ENCODE measurements at places on chromosomes 7 and 10. TPM values are rescaled to one million over a fixed set of nuclear protein-coding genes. Genes with fewer than 3 reads are reported as not detected.
A peak's percentile ranks its signal among the peaks of the same experiment; 100 is the strongest.

Gene OR2A5
- not detected for total RNA-seq

Gene CTAGE8
- not detected for total RNA-seq

Gene OGA
- 349 TPM for total RNA-seq

Gene FAM25G
- total RNA-seq, result not detected

- DNase-seq, result no peak
Observed at GRCh38 chr7:79984210-79984609, 150.4 kb upstream of the GNAI1 start.

GRCh38 chr10:77504196-77504872 is 133.3 kb downstream of the KCNMA1 start:
- DNase-seq, result no peak

DNA sequence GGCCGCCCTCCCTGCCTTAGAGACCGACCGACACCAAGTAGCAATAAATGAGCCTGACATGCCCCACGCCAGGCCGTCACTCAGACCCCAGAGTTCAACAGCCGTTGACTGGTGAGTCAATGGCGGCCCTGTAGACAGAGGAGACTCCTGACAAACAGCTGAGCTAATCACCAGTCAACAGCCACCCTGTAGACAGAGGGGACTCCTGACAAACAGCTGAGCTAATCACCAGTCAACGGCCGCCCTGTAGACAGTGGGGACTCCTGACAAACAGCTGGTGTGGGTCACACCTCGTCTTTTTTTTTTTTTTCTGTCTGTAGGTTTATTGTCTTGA is 16.9 kb upstream of the KNDC1 start:
- DNase-seq, result no peak

DNA sequence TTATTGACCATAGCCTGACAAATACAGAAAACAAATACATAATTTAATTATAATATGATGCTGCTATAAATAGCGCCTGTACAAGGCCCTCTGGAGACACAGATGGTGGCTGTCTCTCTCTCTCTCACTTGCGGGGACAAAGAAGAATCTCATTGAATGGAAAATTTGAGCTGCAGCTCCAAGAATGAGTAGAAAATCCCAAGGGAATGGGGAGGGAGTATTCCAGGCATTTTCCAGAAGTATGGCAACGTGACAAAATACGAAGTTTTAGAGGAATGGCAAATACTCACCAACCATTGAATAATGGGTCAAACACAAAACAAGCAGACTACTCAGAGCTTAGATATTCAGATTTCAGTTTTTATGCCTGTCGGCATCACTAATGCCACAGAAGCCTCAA is 179.9 kb downstream of the NRP1 start:
- DNase-seq, result no peak

GRCh38 chr7:128876127-128876526 is 13.5 kb downstream of the ATP6V1F start:
- DNase-seq, result no peak

DNA sequence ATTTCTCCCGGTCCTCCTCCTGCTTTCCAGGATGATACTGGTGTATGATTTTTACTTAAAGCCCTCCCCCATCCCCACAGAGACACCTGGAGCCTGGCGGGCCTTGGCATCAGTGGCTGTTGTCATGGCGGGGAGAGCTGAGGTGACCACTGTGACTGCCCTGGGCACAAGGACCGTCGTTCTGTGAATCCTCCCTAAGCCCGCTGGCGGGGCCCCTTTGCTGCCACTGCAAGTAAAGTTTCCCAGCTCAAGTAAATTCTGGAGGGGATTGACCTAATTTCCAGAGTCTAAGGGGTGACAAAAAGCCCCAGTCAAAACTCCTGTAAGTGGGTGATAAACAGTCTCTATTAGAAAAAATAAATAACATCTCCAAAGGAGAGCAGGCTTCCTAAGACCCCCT is 393.2 kb upstream of the PODXL start:
- no peak for DNase-seq

DNA sequence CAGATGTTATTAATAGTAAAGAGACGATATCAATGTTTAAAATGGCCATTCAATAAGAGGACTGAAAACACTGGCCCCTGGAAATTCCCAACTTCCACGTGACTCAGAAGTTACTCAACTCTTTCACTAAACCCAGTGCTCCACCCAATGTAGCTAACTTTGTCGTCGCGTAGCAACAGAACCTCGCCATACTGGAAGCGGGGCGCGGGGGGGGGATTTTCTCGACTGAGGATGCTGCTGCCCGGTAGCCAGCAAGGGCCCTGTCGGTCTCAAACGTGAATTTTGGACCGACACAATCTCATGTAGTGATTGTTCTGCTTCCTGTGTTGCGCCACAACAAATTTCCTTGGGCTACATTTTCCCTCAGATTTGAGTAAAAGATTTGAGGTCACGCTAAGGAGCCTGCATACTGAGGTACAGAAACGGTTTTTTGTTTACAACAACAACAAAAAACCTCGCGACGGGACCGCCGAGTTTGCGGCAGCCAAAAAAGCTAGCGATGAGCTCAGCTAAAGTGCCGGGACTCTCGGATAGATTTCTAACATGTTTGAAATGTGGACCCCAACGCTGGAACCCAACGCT is 977 bp upstream of the SFR1 start:
- peak; percentile 50 for DNase-seq

- no peak for DNase-seq
Observed at GRCh38 chr10:33889371-33889770, 554.9 kb upstream of the NRP1 start.

DNA sequence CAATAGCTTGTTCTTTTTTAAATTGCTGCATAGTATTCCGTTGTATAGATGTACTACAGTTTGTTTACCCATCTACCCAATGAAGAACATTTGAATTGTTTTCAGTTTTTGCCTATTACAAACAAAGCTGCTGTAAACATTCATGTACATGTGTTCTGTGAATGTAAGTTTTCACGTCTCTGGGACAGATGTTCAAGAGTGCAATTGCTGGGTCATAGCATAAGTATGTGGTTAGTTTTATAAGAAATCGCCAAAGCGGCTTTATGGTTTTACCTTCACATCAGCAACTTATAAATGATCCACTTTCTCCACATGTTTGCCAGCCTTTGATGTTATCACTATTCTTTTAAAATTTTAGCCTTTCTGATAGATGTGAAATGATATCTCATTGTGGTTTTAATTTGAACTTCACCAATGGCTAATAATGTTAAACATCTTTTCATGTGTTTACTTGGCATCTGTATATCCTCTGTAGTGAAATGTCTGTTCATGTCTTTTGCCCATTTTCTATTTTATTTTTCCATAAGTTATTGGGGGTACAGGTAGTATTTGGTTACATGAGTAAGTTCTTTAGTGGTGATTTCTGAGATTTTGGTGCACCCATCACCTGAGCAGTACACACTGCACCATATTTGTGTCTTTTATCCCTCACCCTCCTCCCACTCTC is 73.5 kb downstream of the TBXAS1 start:
- DNase-seq, result no peak

- DNase-seq, result no peak
Observed at GRCh38 chr10:103925591-103925990, 7.6 kb upstream of the STN1 start.

- DNase-seq, result no peak
Observed at GRCh38 chr10:19788902-19789301, 27.3 kb upstream of the PLXDC2 start.
